Heart right ventricle (tissue), 16 donors: ENCODE measurements at places on chromosomes 4 and X. TPM values are rescaled to one million over a fixed set of nuclear protein-coding genes. Genes with fewer than 3 reads are reported as not detected.

DNA sequence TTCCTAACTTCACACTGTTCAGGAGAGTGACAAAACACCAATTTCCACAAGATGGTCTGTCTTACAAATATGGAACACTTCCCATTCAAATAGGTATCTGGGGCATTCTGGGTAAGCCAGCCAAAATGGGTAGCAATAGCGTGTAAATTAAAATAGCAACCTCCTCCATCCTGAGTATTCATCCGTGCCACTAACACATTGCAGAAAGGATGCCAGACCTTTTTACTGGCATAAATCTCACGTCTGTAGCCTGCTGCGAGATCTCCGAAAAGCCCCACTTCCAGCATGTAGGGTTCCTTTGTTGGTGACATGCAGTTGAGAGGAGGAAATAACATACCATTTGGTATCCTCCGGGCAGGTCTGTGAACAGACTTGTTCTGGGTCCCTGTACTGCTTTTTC, 52.7 kb upstream of the RAI2 start:
- H3K27me3 ChIP-seq, result no peaks in the 10 kb centered on the region
- no peak overlapping the region for H3K4me3 ChIP-seq
- H3K36me3 ChIP-seq, result no peaks in the 10 kb centered on the region
- H3K27ac ChIP-seq, result no peak overlapping the region
- no peak for DNase-seq

GRCh38 chr4:86981789-86982188, 47.0 kb downstream of the AFF1 start:
- H3K4me3 ChIP-seq, result no peak overlapping the region
- DNase-seq, result no peak
- no peaks in the 10 kb centered on the region for H3K36me3 ChIP-seq
- H3K4me1 ChIP-seq, result no peaks in the 10 kb centered on the region

GRCh38 chr4:99359480-99360204, 7.1 kb upstream of the ADH1C start:
- no peak overlapping the region for H3K27ac ChIP-seq
- H3K4me3 ChIP-seq, result no peak overlapping the region
- no peaks in the 10 kb centered on the region for H3K27me3 ChIP-seq

Gene ARMCX6
- total RNA-seq, result 16.8 TPM

Gene IRAK1
- total RNA-seq, result 22.6 TPM

Gene H2BW2
- not detected for total RNA-seq
